Mammary epithelial cell (primary cell): ENCODE measurements at places on chromosomes 7 and 10.

- DNase-seq = no peak
Observed at GRCh38 chr7:157541295-157542067, 204.7 kb downstream of the DNAJB6 start.

GRCh38 chr7:29771081-29771816 lies 35.1 kb upstream of the WIPF3 start:
- DNase-seq = no peak

- no peak for DNase-seq
Observed at GRCh38 chr7:55350281-55350680, 14.9 kb upstream of the LANCL2 start.

DNA sequence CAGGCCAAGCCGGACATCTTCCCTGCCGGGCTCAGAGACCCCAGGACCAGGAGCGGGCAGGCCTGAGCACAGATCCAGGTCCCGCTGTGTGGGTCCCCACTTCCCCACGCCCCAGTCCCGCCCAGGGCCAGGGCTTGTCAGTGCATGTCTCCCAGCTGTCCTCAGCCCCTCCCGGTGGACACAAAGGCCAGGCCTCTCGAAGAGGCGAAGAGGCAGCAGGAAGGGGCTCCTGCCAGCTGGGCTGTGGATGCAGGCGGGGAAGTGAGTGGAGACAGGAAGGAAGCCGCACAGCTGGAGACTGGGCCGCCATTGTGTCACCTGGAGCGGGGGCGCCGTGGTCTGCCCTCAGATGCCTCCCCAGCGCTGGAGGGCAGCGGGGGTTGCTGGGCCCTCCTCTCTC lies 4.8 kb downstream of the GRIFIN start:
- peak; percentile 60 for DNase-seq

DNA sequence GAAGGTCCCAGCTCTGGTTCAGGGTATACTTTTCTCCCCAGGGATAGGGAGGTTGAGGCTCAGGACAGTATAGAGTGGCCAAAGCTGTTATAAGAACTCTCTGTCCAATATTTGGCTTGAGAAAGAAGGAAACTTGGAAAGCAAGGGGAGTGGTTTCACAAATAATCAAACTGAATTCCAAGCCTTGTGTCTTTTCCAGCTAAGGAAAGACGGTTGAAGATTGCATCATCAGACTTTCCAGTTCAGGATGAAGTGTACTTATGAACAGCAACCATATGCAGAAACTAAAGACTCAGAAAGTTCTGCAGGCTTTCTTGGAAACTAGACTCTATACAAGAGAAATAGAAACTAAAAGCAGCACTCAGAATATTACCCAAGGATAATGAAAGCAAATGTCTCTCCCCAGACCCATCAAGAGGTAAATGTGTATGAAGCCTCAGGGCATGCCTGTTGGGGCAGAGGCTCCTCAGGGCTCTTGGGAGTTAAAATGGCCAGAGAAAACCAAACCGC lies 46.4 kb downstream of the RAMP3 start:
- peak; percentile 26 for DNase-seq

DNA sequence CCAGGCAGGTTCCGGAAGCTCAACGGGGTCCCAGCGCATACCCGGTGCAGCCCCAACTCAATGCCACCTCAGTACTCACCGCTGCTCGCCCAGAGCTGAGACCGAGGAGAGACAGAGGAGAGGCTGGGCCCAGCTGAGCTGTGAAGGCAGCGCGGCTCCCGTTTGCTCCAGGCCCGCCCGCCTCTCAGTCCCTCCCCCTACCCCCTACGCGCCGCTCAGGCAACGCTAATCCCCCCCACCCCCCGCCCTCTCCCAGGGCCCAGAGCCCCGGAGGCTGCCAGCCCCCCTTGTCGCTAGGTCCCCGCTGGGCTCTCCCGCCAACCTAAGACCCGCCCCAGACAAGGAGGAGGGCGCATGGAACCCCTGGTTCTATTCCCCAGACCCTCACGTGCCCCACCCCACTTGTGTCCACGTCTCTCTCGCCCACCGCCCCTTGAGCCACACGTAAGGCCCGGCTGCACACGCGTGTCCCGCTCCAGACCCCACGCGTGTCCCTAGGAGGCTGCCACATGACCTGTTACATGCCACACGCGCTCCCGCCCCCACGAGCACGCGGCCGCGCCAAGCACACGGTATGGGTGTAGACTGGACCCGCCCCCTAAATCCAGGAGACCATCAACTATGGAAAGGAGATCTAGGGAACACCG lies at the start of gene PSD:
Gene PSD, minus strand, starts transcription at position 164 of the 647 bp plus-strand sequence. CDS start 1,747 bp downstream, outside the sequence.
- DNase-seq = no peak

- no peak for DNase-seq
Observed at GRCh38 chr10:103839519-103839871, 15.9 kb downstream of the SH3PXD2A start.

- no peak for DNase-seq
Observed at GRCh38 chr7:133167300-133167699, 85.4 kb upstream of the CHCHD3 start.

DNA sequence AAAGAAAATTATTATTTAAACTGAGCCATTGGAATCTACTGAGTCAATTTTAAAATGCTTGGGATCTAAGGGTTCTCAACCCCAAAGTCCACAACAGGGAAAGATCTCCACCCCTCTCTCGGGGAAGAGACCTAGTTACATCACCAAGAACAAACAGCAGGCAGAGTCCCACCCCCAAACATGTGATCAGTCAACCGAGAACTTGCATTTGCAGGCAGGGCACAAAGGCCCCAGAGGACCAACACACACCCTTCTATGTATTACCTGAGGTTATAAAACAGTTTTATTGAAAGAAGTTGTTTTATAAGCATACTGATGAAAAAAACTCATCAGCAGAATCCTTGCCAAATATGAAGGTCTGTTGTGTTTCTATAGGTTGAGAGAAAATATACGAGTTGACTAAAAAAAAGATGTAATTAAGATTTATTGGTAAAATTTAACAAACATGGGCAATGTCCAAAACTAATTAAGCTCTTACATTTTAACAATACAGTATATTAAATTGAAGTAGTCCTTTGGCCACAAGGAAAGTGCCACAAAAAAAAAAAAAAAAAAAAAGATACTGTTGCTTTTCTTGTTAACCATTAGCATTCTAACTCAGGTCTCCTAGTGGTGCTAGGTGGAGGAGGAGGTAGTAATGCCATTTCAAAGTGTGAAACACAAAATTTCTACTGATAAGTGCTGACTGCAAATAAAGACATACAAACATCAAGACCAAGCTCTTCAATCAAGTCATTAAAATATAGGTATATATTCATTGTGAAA lies 975 bp upstream of the USP54 start:
- DNase-seq = peak; percentile 73

- DNase-seq = no peak
Observed at GRCh38 chr7:95298091-95298490, 26.2 kb downstream of the PON1 start.

- DNase-seq = peak; percentile 99
Observed at GRCh38 chr10:3754727-3755439, 30.1 kb downstream of the KLF6 start.

DNA sequence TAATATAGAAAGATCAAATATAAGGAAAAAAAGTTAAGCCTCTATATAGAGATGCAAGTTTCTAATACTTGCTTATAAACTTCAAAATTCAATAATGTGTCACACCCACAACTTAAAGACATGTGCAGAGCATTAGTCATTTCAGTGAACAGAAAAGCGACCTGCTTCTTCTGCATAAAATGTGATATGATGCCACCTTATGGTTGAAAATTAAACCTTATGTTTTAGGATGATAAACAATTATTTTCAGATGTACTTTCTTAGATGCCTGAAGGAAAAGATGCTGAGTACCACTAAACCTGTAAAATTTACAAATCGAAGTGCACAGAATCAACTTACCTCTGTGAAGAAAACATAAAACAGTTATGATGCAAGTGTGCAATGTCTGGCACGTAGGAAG lies 96.0 kb downstream of the MTERF1 start:
- DNase-seq = peak; percentile 53

DNA sequence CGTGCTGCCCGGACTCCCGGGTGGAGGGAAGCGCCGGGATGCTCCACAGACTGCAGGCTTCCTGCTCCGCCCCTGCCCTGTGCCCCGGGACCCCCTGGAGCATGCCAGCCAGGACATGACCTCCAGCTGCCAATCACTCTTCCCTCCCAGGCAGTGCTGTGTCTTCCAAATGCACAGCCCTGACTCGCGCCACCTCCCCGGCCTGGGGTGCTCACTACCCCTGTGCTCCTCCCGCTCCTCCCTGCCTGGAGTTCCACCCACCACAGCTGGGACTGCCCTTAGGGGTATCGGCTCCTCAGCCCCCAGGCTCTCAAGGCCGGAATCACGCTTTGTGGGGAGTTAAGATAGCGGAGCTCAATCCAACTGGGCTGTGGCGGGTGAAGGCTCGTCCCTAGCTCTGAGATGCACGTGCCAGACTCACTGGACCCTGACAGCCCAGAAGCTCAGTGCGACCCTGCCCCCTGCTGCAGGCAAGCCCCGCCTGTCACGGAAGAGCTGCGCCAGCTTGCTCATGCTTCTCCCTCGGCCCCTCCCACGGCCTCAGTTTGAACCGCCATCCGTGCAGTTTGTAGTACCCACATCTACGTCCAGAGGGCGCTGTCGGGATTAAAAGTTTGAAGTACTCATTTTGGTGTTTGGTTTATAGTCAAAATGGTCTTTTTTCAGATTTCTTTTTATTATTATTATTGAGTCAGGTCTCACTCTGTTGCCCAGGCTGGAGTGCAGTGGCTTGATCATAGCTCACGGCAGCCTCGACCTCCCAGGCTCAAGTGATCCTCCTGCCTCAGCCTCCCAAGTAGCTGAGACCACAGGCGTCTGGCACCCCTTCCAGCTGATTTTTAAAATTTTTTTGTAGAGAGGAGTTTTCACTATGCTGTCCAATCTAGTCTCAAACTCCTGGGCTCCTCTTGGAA lies 142.5 kb upstream of the TCERG1L start:
- no peak for DNase-seq
